Stimulated activated CD8-positive, alpha-beta memory T cell treated with anti-CD3 and anti-CD28 coated beads, Interleukin-2, amount 100 ng/mL, for 1 hour (primary cell): ENCODE measurements at places on chromosomes 5 and 9.

GRCh38 chr5:107431536-107431935 is 239.2 kb downstream of the EFNA5 start:
- no peak for DNase-seq

DNA sequence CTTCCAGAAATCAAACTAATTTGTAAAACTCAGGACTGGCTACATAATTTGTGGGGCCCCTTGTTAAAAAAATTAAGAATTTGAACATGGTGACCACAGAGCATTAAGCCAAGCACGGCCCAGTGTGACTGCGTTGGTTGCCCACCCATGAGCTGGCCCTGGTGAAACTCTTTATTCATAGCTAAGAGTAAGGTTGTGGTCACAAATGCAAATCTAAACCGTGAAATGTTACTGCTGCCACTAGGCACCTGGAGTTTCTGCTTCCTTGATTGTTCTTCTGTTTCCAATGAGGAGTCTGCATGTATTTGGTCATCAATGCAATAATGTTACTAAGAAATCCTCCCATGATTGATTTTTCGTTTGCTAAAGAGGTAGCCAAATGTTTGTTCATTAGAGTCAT is 4.2 kb downstream of the GCNT1 start:
- DNase-seq, result no peak

GRCh38 chr5:64834037-64834436 is 65.3 kb downstream of the CWC27 start:
- DNase-seq, result no peak

DNA sequence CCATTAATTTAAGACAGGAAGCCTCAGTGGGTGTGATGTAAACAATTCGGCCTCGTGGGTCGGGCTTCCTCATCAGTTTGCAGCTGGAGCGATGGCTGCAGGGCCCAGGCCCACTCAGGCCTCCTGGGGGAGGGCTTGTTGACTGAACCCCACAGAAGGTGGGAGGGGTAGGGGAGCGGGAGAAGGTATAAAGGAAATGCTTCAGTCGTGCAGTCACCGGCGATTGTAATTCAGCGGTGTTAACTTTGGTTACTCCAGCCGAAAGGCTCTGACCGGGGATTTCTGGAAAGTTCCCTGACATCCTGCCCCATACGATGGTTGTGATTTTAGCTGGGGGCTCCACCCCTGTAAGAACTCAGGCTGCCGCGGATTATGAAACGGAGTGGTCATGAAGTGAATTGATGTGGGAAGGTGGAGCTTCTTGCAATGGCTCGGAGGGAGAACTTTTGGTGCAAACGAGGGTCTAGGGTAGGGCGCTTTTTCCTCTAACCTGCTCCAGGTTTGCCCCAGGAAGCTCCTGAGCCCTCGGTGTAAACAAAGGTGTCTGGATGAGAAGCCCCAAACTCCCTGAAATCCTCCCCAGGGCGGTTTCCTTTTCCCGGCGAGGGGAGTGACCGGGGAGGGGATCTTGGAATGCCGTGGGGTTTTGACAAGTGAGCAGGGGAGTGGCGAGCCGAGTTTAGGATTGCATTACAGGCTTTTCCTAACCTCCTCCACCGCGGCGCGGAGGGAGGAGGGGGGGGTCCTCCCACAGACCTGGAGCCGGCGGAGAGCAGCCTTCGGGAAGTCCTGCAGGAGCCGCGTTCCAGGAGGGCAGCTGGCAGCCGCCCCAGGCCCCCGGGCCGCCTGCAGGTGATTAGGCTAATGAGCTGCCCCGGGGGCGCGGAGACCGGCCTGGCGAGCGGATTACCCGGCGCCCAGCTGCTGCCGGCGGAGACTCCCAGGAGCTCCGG is 215.5 kb downstream of the PDZD2 start:
- no peak for DNase-seq

DNA sequence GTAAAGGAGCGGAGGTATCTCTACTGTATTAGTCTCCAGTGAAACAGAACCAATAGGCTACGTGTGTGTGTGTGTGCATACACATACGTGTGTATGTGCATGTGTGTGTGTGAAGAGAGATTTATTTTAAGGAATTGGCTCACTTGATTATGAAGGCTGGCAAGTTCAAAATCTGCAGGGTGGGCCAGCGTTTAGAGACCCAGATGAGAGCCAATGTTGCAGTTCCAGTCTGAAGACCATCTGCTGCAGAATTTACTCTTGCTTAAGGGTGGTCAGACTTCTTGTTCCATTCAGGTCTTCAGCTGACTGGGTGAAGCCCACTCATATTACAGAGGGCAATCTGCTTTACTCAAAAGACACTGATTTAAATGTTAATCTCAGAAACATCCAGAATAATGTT is 119.2 kb downstream of the FGF18 start:
- no peak for DNase-seq

DNA sequence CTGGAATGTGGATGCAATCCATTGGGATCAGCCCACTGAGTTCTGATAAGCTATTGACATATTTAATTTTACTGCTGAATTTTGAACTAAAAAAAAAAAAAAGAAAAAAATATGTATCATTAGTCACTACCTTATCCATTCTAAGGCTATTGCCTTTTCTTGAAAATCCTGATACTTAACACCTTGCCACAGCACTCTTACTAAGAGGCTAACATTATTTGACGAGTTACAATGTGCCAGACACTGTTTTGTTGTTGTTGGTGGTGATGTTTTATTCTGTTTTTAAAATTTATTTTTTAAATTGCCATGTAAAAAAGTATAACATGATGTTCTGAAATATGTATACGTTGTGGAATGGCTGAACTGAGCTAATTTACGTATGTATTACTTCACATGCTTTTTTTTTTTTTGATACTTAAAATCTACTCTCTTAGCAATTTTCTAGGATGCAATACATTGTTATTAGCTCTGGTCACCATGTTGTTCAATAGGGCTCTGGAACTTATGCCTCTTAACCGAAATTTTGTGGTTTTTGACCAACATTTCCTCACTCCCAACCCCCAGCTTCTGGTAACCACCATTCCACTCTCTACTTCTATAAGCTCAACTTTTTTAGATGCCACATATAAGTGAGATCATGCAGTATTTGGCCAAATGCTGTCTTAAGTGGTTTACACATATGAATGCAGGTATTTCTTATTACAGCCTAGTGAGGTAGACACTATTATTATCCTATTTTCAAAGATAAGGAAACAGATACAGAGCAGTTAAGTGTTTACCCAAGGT is 134.8 kb upstream of the PCA3 start:
- no peak for DNase-seq

- no peak for DNase-seq
Measured at GRCh38 chr5:131996210-131997025, 15.0 kb downstream of the ACSL6 start.
